Naive thymus-derived CD8-positive, alpha-beta T cell (primary cell): ENCODE measurements at places on chromosomes 4 and X.

DNA sequence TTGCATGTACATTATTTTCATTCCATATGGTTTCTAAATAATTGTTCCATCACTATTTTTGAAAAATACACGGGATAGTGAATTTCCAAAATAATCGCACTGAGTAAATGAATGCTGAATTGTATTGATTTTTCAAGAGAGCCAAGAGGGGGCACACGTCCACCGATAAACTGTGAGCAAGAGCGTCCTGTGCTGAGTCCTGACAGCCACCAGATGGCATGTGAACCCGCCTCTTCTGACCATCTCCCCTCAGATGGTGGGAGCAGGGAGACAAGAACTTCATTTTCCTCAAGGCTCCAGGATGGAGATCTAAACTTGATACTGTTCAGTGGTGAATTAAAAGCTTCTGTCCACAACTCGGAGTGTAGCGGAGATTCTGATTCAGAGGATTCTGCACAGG is 30.6 kb upstream of the IL9R start:
- no peak overlapping the region for H3K27ac ChIP-seq
- no peak overlapping the region for H3K4me3 ChIP-seq
- H3K27me3 ChIP-seq = peaks cover 17% of the 10 kb centered on the region
- DNase-seq = peak; percentile 41

DNA sequence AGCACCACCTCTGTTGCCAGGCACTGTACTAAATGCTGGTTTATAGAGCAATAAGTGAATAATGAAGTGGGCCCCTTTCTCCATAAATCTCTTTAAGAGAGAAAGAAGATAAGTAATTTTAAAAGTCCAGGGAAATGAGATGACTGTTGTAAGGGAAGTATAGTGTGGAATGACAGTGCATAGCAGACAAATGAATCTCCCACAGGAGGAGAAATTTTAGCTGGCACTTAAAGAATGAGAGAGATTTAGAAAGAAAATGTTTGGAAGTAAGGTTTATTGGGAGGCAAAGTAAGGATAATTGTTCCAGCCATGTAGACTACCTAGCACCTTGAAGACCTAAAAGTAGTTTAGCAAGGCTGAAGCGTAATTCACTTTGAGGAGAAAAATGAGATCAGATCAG is 1081.1 kb upstream of the PABPC4L start:
- H3K27ac ChIP-seq = no peak overlapping the region
- no peak overlapping the region for H3K4me3 ChIP-seq
- no peaks in the 10 kb centered on the region for H3K36me3 ChIP-seq
- no peaks in the 10 kb centered on the region for H3K4me1 ChIP-seq
- no peak for DNase-seq
- no peaks in the 10 kb centered on the region for H3K27me3 ChIP-seq

DNA sequence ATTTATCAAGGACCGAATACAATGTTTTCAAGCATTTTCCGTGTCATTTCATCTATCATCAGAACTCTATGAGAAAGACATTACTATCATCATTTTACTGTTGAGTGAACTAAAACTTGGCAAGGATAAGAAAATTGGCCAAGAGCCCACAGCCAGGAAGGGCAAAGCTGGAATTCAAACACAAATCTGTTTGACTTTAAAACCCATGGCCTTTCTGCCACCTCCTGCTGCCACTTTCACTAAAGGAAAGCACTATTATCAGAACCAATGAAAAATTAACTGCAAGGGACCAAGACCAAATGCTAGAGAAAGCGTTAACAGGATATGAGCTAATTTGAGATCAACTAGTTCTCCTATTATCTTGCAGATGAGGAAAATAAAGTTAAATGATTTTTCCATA is 2759.2 kb downstream of the ARAP2 start:
- H3K4me3 ChIP-seq = no peak overlapping the region
- H3K36me3 ChIP-seq = no peaks in the 10 kb centered on the region
- H3K4me1 ChIP-seq = no peaks in the 10 kb centered on the region
- H3K27ac ChIP-seq = no peak overlapping the region
- DNase-seq = no peak

- DNase-seq = no peak
- peaks cover 13% of the 10 kb centered on the region for H3K27me3 ChIP-seq
- no peak overlapping the region for H3K27ac ChIP-seq
- H3K4me3 ChIP-seq = no peak overlapping the region
- no peaks in the 10 kb centered on the region for H3K4me1 ChIP-seq
- peaks cover 32% of the 10 kb centered on the region for H3K36me3 ChIP-seq
These were observed 36.9 kb downstream of the WDR17 start for GRCh38 chr4:176102414-176103063.

DNA sequence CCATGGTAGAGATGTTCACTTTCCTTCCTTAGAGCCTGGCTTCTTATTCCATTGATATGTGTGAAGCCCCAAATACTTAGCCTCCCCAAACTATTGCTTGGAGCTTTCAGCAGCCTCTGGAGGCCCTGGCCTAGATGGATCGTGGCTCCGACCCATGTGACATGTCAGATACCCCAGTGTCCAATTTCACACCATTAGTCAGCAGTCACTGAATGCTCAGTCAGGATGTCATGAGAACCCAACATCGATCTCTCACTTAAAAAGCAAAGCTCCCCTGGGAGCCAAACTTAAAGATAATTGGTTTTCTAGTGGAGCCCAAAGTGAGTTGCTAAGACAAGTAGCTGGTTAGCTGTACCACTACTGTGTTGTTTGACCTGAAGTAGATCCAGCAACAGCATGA is 41.6 kb upstream of the IGSF1 start:
- no peaks in the 10 kb centered on the region for H3K4me1 ChIP-seq
- H3K36me3 ChIP-seq = peaks cover 2% of the 10 kb centered on the region
- H3K27ac ChIP-seq = no peak overlapping the region
- H3K27me3 ChIP-seq = peaks cover 2% of the 10 kb centered on the region
- DNase-seq = no peak

- H3K36me3 ChIP-seq = no peaks in the 10 kb centered on the region
- H3K4me1 ChIP-seq = no peaks in the 10 kb centered on the region
- no peak for DNase-seq
- no peak overlapping the region for H3K27ac ChIP-seq
These were observed 34.6 kb downstream of the ATXN3L start for GRCh38 chrX:13285229-13285628.

GRCh38 chr4:103996064-103996463 is 276.3 kb upstream of the TACR3 start:
- no peak overlapping the region for H3K27ac ChIP-seq
- no peaks in the 10 kb centered on the region for H3K4me1 ChIP-seq
- no peak overlapping the region for H3K4me3 ChIP-seq
- H3K27me3 ChIP-seq = no peaks in the 10 kb centered on the region
- peaks cover 6% of the 10 kb centered on the region for H3K36me3 ChIP-seq

DNA sequence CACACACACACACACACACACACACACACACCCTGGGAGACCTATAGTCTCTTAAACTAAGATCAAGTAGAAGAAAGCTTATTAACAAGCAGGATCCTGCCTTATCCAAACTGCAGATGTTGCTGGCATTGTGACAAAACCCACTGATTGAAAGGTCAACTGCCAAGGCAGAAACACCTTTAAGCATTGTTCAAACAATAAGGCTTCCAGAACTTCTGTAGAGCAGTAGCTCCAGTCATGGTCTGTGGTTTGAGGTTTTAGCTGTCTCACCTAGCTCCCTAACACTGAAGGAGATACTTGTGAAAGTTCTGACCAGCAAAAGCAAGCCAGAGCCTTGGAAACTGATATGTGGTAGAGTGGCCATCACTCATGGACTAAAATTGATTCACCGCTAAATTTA is 59.8 kb downstream of the PTCHD1 start:
- no peaks in the 10 kb centered on the region for H3K4me1 ChIP-seq
- no peak overlapping the region for H3K27ac ChIP-seq
- H3K36me3 ChIP-seq = no peaks in the 10 kb centered on the region
- no peaks in the 10 kb centered on the region for H3K27me3 ChIP-seq
- no peak for DNase-seq

DNA sequence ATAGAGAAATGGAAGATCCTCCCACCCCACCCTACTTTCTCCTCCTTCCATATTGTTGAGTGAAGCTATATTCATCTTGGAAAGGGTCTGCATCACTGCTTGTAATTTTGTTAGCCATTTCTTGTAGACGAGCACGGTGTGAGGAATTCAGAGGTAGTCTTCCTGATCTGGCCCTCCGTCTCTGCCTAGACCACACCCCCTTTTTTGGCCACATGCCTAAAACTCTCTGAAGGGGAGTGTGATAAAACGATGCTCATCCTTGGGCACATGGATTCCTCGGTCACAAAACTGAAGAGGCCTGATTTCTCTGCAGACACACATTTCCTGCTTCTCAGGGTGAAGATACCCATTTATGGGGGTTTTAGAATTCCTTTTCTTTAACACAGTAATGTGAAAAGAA is 182.8 kb downstream of the LARP7 start:
- H3K27ac ChIP-seq = no peak overlapping the region
- H3K4me1 ChIP-seq = peaks cover 9% of the 10 kb centered on the region
- H3K27me3 ChIP-seq = peaks cover 12% of the 10 kb centered on the region
- no peak for DNase-seq
- H3K4me3 ChIP-seq = no peak overlapping the region

DNA sequence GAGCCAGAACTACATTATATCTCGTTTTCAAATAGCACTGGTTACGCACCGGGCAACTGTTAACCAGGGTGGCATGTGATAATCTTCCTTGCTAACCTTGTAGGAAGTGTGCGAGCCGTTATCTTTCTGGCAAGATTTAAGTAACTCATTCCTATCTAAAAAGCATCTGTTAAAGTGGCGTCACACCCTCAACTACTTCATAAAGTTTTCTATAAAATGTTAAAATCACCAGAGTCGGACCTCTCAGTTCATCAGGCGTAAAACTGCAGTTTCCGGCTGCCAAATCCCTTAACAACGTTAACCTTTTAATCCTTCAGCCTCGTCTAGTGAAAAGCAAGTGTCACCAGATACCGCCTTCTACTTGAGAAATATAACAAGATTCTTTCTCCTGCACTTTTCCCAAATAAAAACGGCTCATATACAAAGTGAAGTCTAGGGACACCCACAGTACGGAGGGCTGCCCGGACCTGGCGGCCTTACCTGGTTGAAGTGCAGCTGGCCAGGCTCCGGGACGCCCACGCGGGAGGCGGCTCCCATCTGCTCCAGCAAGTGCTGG is 1.2 kb downstream of the SLC39A8 start:
- H3K4me1 ChIP-seq = peaks cover 35% of the 10 kb centered on the region
- peaks cover 3% of the 10 kb centered on the region for H3K36me3 ChIP-seq
- no peak for DNase-seq
- H3K27ac ChIP-seq = peak overlapping the region; percentile 99
- H3K4me3 ChIP-seq = peak overlapping the region; percentile 95

- H3K27me3 ChIP-seq = no peaks in the 10 kb centered on the region
- peaks cover 52% of the 10 kb centered on the region for H3K36me3 ChIP-seq
- H3K27ac ChIP-seq = no peak overlapping the region
These were observed 59.8 kb downstream of the MRPL1 start for GRCh38 chr4:77922158-77923094.

DNA sequence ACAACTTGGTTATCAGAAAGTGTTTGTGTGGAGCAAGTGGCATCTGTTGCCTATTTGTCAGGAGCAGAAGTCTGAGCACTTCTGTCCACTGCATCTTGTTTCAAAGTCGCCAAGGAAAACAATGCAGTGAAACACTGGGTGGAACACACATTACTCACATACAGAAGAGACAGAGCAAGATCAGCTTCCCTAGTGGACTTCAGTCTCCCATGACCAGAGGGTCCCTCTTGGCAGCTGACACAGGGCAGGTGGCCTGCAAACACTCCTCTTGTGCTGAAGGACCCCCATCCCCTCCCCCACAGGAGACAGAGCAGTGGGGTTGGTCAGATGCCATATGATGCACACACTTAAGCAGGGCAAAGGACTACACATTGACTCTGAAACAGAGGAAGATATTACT is 3.6 kb upstream of the BBS12 start:
- no peak for DNase-seq
- peaks cover 5% of the 10 kb centered on the region for H3K27me3 ChIP-seq
- no peak overlapping the region for H3K27ac ChIP-seq
- peaks cover 10% of the 10 kb centered on the region for H3K4me1 ChIP-seq
- no peaks in the 10 kb centered on the region for H3K36me3 ChIP-seq

- H3K4me3 ChIP-seq = no peak overlapping the region
- H3K36me3 ChIP-seq = no peaks in the 10 kb centered on the region
- H3K4me1 ChIP-seq = no peaks in the 10 kb centered on the region
- no peaks in the 10 kb centered on the region for H3K27me3 ChIP-seq
- no peak for DNase-seq
These were observed 306.9 kb upstream of the SLIT2 start for GRCh38 chr4:19944806-19945205.

DNA sequence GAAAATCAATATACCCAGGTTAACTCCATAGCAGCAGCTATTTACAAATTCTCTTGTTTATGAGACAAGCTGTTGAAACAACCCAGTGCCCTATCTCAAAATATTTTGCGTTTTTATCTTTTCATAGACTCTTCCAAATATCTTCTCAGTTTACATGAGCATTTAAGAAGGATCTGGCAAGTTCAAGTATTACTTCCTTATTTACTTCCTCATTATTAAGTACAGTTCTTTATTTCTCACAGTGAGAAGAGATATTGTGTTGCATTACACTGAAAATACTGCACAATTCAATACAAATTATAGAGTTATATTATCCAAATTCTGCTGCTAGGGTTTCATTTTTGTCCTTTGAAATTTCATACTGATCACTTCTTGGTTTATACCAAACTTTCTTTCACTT is 43.6 kb upstream of the UCP1 start:
- peaks cover 9% of the 10 kb centered on the region for H3K27me3 ChIP-seq
- no peak overlapping the region for H3K27ac ChIP-seq
- no peaks in the 10 kb centered on the region for H3K4me1 ChIP-seq
- H3K4me3 ChIP-seq = no peak overlapping the region

GRCh38 chr4:60581919-60582536 is 618.1 kb upstream of the ADGRL3 start:
- no peaks in the 10 kb centered on the region for H3K36me3 ChIP-seq
- H3K4me3 ChIP-seq = no peak overlapping the region
- no peaks in the 10 kb centered on the region for H3K27me3 ChIP-seq
- H3K27ac ChIP-seq = no peak overlapping the region
- DNase-seq = no peak

DNA sequence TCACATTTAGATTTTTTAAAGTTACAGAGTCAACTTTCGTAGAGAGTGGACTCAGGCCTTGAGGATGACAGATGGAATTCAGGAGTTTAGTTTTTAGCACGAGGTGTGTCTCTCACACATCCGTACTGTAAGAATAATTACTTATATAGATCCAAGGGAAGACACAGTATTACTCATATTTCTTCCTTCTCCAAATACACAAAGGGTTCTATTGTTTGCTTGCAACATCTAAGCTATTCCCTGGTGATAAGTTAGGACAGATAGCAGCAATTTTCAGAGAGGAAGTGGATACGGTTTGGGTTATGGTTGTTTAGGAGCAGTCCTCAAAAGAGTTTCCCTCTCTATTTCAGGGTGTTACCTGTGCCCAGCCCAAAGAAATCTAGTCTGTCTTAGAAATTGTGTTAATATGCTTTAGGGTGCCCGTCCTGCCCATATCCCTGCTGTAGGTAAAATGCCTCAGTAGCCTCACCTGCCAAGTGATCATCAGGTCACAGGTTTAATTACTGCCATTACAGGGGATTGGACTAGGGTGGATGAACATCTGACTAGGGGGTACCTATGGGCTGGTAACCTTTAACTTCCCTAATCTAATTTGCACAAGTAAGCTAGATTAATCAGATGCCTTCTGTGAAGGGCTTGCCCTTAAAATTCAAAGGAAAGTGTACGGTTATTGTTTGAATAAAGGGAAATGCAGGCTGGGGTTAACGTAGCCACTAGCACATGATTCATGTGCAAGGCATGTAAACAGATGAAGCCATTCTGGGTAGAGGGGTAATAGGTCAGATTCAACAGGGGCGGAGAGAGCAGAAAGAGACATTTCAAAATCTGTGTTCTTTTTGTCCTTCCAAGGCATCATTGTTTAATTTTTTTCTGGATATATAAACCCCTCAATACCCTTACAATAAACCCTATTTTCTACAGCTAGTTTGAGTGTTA is 8.7 kb upstream of the PPP3CA start:
- H3K4me1 ChIP-seq = no peaks in the 10 kb centered on the region
- no peak for DNase-seq
- H3K27ac ChIP-seq = no peak overlapping the region
